ENCODE measurements at places on chromosomes 1 and 21. TPM values are rescaled to one million over a fixed set of nuclear protein-coding genes. Genes with fewer than 3 reads are reported as not detected.

- no peaks in the 10 kb centered on the region for H3K36me3 ChIP-seq
- no peak overlapping the region for H3K27ac ChIP-seq
- H3K27me3 ChIP-seq = no peaks in the 10 kb centered on the region
- H3K4me3 ChIP-seq = no peak overlapping the region
- H3K4me1 ChIP-seq = no peaks in the 10 kb centered on the region
Observed at GRCh38 chr1:233738396-233738795, 124.5 kb downstream of the KCNK1 start.

TEKT2 gene
- 1.4 TPM for total RNA-seq

MTARC2 gene
- 12.8 TPM for total RNA-seq

DNA sequence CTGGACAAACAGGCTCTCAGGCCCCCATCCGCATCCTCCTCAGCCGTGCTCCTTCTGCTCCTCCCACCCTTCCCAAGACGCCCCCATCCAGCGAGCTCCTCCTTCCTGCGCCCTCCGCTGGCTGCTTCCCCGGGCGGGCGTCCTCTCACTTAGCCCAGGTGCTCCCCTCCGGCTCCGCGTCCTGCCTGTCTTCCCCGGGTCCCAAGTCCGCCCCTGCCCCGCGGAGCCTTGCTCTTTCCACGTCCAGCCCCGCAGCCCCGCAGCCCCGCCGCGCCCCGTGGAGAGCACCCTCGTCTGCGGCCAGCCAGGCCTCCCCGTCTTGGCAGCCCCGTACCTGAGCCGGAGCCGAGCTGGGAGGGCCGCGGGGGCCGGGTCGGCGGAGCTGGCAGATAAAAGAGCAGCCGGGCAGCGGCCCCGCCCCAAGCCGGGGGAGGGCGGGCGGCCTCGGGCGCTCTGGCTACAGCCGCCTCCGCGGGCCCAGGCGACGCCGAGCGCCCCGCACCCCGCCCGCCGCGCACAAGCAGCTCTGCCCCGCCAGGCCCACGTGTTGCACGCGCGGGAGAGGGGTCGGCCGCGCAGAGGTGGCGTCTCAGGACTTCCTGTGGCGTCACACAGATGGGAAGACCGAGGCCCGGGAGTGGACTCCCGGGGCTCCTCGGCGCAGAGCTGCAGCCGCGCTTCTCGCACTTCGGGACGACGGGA, at the start of gene PAQR7:
PAQR7 (minus strand) TSS at position 555 of the 702 bp plus-strand sequence. CDS start 11,869 bp downstream, outside the sequence.
- peaks cover 45% of the 10 kb centered on the region for H3K4me1 ChIP-seq
- no peaks in the 10 kb centered on the region for H3K36me3 ChIP-seq
- peak; percentile 86 for DNase-seq

DNA sequence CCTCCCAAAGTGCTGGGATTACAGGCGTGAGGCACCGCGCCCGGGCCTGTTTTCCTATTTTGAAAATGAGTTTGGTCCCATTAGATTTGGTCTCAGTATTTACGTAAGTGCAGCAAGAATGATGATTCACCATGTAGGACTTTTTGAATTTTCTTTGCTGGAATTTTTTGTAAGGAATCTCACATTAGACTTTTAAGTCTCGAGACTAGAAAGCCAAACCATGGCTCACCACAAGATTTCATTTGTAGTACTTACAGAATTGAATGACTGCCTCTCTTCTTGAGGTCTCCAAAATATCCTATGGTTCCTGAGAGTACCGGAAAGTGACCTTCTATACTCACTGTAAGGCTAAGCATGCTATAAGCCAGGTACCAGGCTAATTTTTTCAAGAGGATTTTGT, 325 bp downstream of the OR14A2 start:
- DNase-seq = no peak
- no peaks in the 10 kb centered on the region for H3K36me3 ChIP-seq
- H3K4me1 ChIP-seq = no peaks in the 10 kb centered on the region
- no peak overlapping the region for H3K4me3 ChIP-seq
- H3K27ac ChIP-seq = no peak overlapping the region
- H3K27me3 ChIP-seq = no peaks in the 10 kb centered on the region

Data from ovary (tissue), 10 donors.